ENCODE measurements at places on chromosomes 11 and 22. TPM values are rescaled to one million over a fixed set of nuclear protein-coding genes. Genes with fewer than 3 reads are reported as not detected.

GRCh38 chr11:118068945-118069612 is 7.8 kb upstream of the TMPRSS4 start:
- no peak overlapping the region for H3K4me3 ChIP-seq
- no peaks in the 10 kb centered on the region for H3K36me3 ChIP-seq
- DNase-seq: no peak
- peaks cover 3% of the 10 kb centered on the region for H3K27me3 ChIP-seq
- no peaks in the 10 kb centered on the region for H3K4me1 ChIP-seq

The CCDC134 gene
- 4.0 TPM for total RNA-seq

- H3K4me1 ChIP-seq: peaks cover 9% of the 10 kb centered on the region
- no peaks in the 10 kb centered on the region for H3K27me3 ChIP-seq
- no peaks in the 10 kb centered on the region for H3K36me3 ChIP-seq
- peak; percentile 95 for DNase-seq
Measured at GRCh38 chr22:29587938-29588699, 7.2 kb upstream of the NIPSNAP1 start.

The KCNA4 gene
- total RNA-seq: not detected

DNA sequence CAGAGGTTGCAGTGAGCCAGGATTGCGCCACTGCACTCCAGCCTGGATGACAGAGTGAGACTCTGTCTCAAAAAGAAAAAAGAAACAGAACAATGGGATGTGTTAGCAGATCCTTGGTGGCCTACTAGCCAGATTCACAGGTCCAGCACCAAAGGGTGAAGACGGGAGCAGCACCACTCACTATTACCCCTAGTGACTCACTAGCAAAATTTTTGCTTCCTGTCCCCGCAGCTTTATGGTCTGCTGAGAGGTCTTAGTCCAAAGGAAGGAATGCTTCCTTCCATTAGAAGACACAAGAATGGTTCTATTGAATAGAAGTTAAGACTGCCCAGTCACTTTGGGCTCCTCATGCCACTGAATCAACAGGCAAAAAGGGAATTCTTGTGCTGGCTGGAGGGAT is 35.9 kb upstream of the NUP50 start:
- DNase-seq: peak; percentile 80
- peak overlapping the region; percentile 47 for H3K27ac ChIP-seq
- H3K4me1 ChIP-seq: peaks cover 27% of the 10 kb centered on the region
- H3K36me3 ChIP-seq: no peaks in the 10 kb centered on the region
- H3K27me3 ChIP-seq: no peaks in the 10 kb centered on the region

All from GM23248 (cell line).